ENCODE measurements at places on chromosomes 7 and 10.

DNA sequence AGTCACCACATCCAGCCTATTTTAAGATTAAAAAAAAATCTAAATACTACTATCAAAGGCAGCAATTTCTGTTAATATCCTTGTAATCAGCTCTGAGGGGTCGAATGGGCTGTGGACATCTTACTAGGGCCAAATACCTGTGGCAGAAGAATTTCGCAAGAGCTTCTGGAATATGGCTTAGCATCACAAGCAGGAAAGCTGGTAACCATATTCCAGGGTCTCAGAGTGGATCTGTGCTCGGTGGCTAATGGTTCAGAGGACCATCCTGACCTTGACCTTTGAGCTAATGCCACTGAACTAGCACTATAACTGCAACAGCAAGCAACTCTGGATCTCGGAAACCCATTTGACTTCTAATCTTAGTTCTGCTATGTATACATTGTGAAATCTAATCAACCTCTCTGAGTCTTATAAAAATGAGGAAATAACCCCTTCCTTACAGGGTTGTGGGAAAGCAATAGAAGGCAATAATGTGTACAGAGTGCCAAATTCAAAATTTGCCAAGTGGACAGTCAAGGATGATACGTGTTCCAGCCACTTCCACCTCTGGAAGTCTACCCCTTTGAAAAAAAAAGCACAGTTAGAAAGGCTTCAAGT lies 65.5 kb downstream of the CYP26A1 start:
- DNase-seq, result no peak

GRCh38 chr10:110481919-110482318 lies 15.8 kb upstream of the DUSP5 start:
- DNase-seq, result no peak

DNA sequence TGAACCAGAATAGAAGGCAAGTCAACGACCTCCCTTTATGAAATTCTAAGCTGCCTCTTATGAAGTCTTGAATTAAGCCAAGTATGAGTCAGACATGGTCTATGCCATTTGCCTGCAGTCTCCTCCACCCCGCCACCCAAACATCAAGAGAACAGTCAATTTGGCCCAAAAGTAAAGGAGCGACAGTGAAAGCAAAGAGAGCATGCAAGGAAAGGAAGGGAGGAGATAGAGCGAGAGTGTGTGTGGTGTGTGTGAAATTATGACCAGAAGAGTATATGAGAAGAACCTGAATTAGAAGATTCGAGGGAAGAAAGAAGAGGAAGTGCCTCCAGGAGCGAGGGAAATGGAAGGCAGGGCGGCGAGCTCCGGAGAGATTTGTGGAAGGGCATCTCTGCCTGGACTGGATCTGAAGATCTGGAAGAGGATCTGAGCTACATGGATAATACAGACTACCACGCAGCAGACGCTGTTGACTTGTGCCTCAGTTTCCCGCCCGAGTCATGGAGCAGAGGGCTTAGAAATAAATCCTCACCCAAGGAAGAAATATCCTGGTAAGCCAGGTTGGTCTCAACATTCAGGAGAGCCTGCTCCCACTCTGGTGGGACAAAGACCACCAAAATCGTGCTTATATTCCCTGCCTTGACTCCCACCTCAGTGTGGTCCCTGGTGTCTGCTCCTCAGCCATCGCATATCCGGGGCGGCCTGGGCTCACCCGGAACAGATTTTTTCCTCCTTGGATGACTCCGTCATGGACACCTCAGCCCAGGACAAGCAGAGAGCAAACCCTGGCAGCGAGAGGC lies 459 bp downstream of the ZDHHC6 start:
- no peak for DNase-seq

DNA sequence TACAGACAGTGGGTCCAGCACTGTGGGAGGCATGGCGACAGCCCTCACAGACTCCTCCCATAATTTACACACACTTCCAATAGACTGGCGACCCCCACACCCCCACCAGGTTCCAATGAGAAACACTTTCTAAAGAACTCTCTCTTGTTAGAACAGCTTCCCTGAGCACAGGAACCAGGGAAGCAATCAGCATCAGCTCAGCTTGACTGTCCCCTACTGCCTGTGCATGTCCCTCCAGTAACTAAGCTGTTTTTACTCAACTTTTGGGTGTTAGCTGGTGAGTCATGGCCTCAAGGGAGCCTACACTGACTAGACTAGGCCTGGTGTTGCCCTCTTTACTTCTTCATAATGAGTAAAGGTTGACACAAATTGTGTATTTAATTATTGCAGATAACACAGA lies 32.6 kb upstream of the HERPUD2 start:
- DNase-seq, result no peak

DNA sequence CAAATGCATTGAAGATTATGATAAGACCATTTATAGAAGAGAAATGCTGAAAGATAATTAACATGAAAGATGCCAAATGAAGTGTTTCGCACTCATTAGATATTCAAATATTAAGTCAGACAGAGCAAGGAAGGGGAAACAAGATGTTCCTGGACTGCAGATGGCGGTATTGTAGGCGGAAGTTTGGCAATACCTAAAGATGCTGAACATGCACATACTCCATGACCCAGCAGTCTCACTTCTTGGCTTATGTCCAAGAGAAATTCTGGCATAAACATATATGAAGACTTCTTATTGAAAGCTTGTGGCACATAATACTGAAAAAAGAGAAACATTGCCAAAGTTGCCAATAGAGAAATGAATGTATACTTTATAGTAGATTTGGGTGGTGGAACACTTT lies 325.4 kb upstream of the SEMA3C start:
- DNase-seq, result no peak

DNA sequence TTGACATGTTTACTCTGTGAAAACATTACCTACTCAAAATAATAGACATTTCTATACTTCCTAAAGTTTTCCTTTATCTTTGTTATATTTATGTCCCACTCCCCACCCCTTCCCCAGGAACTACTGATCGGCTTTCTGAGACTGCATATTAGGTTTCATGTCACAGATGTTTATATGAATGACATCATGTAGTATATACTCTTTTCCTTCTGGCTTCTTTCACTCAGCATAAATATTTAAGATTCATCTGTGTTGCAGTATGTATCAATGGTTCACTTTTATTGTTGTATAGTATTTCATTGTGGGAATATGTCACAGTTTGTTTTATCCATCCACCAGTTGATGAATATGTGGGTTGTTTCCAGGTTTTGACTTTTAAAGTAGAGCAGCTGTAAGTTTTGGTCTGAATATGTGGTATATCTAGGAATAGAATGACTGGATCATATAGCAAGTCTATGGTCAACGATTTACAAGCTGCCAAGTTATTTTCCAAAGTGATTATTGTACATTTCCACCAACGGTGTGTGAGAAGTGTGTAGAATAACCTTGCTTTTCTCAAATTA lies 73.8 kb upstream of the CAV2 start:
- DNase-seq, result no peak

- no peak for DNase-seq
These were observed 185.1 kb upstream of the ADO start for GRCh38 chr10:62619413-62619738.
